ENCODE measurements at places on chromosomes 6 and 20. TPM values are rescaled to one million over a fixed set of nuclear protein-coding genes. Genes with fewer than 3 reads are reported as not detected.

APCDD1L gene
- 0.88 TPM for total RNA-seq

GRCh38 chr6:3869632-3870527 lies 20.7 kb downstream of the FAM50B start:
- H3K36me3 ChIP-seq, result no peaks in the 10 kb centered on the region
- DNase-seq, result no peak
- no peak overlapping the region for H3K27ac ChIP-seq
- no peaks in the 10 kb centered on the region for H3K27me3 ChIP-seq

- DNase-seq, result no peak
- no peak overlapping the region for H3K27ac ChIP-seq
Measured at GRCh38 chr6:7021301-7021700, 86.5 kb upstream of the RREB1 start.

DNA sequence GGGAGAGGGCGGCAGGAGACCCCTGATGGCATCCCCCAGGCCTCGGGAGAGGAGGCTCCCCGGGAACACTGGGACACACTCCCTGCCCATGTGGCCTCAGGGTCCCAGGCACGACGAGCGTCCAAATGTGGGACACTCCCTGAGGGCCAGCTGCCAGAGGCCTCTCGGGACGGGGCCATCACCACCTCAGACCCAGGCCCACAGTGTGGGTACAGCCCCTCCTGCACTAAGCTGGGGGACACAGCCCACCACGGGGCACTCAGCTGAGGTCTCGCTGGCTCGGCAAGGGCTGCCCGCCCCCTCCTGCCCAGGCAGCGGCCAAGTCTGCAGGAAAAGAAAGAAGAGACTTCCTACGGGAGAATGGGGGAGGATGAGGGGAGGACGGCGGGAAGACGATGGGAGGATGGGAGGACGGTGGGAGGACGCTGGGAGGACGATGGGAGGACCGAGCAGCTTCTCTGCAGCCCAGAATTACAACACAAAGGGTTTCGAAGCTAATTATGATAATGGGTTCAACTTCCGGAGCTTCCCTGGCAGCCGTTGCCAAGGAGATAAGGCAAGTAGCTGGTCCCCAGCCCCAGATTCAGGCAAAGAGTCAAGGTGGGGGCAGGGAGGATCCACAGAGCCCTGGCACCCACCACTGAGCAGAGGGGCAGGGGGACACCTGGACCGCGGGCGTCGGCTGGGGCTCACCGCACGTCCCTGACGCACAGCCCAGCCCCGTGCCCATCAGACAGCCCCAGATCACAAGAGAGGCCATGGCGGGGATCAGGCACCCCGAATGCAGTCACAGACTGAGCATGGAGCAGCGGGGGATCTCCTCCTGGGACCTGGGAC lies 17.5 kb downstream of the KCNQ2 start:
- H3K4me3 ChIP-seq, result no peak overlapping the region
- no peaks in the 10 kb centered on the region for H3K4me1 ChIP-seq
- peaks cover 11% of the 10 kb centered on the region for H3K27me3 ChIP-seq
- no peaks in the 10 kb centered on the region for H3K36me3 ChIP-seq
- no peak overlapping the region for H3K27ac ChIP-seq
- DNase-seq, result no peak
